ENCODE measurements at places on chromosomes 6 and 20. TPM values are rescaled to one million over a fixed set of nuclear protein-coding genes. Genes with fewer than 3 reads are reported as not detected.

TCP11 gene
- not detected for total RNA-seq

DNA sequence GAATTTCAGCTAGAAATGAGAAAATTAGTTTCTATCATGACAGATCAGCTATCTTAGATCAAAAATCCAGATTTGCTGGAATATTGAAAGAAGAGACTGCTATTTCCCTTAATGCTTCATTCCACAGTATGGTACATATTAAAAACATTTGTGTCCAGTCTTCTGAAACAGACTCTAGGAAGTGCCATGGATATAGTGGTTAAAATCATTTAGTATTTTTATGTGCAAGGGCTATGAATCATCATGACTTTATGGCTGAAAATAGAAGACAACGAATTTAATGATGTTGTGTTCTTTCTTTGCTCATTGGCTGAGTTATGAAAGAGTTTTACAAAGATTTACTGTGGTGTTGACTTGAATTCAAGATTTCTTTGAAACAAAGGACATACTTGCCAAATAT lies 146.6 kb downstream of the ANKRD60 start:
- peak; percentile 72 for DNase-seq

NUP153 gene
- total RNA-seq: 32.3 TPM

- no peak for DNase-seq
Measured at GRCh38 chr20:33964441-33964840, 29.3 kb upstream of the RALY start.

LY6G6C gene
- total RNA-seq: not detected

GLO1 gene
- 150 TPM for total RNA-seq

DNA sequence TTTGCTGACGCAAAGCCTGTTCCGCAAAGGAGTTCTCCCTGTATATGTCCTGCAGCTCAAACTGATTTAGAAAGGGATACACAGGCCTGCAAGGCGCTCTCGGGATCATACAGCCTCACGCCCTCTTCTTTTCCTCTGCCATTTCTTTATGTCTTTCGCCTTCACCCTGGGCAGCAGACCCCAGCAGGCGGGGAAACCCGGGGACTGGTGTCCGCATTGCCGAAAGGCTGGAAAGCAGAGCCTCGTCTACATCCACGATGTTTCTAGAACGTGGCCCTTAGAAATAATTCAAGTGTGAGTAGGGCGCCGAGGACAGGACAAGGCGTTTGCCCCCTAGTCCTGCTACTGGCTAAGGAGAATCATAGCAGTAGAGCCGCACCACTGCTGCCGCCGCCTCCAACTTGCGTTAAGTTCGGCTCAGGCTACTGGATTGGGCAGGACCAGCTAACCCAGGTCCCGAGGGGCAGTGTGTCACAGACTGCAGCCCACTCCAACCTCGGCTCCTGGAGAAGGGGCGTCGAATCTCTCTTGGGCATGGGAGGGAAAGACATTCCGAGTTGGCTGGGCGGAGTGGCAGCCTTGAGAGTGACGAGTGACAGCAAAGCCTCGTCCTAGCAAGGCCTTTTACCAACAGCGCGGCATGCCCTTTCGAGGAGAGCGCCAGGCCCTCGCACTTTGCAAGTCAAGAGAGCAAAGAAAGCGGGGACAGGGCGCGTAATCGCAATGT lies 2.6 kb upstream of the TBX18 start:
- DNase-seq: no peak
